ENCODE measurements at places on chromosomes 16 and 17. TPM values are rescaled to one million over a fixed set of nuclear protein-coding genes. Genes with fewer than 3 reads are reported as not detected.

- DNase-seq = no peak
- H3K27me3 ChIP-seq = peaks cover 23% of the 10 kb centered on the region
- no peaks in the 10 kb centered on the region for H3K4me1 ChIP-seq
These were observed 470.2 kb downstream of the PMP22 start for GRCh38 chr17:14794961-14795360.

DNA sequence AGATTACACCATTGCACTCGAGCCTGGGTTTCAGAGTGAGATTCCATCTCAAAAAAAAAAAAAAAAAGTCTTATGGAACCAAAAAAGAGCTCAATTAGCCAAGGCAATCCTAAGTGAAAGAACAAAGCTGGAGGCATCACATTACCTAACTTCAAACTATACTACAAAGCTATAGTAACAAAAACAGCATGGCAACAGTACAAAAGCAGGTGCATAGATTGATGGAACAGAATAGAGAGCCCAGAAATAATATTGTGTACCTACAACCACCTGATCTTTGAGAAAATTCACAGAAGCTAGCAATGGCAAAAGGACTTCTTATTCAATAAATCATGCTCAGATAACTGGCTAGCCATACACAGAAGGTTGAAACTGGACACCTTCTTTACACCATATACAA, 24.7 kb upstream of the CCL2 start:
- DNase-seq = no peak
- no peaks in the 10 kb centered on the region for H3K36me3 ChIP-seq
- H3K4me3 ChIP-seq = no peak overlapping the region
- no peaks in the 10 kb centered on the region for H3K27me3 ChIP-seq
- H3K27ac ChIP-seq = no peak overlapping the region

- H3K4me3 ChIP-seq = no peak overlapping the region
- no peaks in the 10 kb centered on the region for H3K27me3 ChIP-seq
- H3K36me3 ChIP-seq = peaks cover 31% of the 10 kb centered on the region
- H3K4me1 ChIP-seq = no peaks in the 10 kb centered on the region
- no peak for DNase-seq
- H3K27ac ChIP-seq = no peak overlapping the region
These were observed 99.3 kb downstream of the NLK start for GRCh38 chr17:28141773-28142172.

DNA sequence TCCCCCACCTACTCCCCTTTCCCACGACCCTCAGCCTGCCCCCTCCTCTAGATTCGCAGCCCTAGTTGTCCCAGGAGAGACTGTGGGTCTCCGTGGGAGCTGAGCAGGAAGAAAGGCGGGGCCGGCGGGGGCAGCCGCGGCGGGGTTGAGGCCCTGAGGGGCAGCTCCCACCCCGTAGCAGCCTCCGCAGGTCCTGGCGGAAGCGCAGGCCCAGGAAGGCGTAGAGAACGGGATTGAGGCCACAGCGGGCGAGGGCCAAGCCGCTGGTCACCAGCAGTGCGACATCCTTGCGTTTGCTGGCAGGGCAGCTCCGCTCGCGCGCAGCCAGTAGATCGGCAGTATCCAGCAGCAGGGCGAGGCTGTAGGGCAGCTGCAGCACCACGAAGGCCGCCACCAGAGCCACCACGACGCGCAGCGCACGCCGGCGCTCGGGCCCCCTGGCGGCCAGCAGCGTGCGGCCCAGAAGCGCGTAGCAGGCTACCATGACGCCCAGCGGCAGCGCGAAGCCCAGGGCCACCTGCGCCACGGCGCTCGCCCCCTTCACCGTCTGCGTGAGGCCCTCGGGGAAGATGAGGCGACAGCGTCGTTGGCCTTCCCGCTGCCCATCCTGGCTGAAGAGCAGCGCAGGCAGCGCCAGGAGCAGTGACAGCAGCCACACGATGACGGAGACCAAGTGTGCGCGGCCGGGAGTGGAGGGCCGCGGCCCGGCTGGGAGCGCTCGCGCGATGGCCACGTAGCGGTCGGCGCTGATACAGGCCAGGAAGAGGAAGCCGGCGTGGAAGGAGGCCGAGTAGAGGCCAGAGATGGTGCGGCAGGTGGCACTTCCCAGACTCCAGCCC, 1.9 kb downstream of the CCR10 start:
- H3K36me3 ChIP-seq = no peaks in the 10 kb centered on the region
- no peaks in the 10 kb centered on the region for H3K27me3 ChIP-seq
- DNase-seq = peak; percentile 86
- H3K4me3 ChIP-seq = peak overlapping the region; percentile 50

GRCh38 chr16:66175058-66175457, 191.4 kb upstream of the CDH5 start:
- no peaks in the 10 kb centered on the region for H3K4me1 ChIP-seq
- H3K27me3 ChIP-seq = no peaks in the 10 kb centered on the region
- H3K27ac ChIP-seq = no peak overlapping the region
- no peaks in the 10 kb centered on the region for H3K36me3 ChIP-seq

The PRDM7 gene
- polyA plus RNA-seq = not detected

DNA sequence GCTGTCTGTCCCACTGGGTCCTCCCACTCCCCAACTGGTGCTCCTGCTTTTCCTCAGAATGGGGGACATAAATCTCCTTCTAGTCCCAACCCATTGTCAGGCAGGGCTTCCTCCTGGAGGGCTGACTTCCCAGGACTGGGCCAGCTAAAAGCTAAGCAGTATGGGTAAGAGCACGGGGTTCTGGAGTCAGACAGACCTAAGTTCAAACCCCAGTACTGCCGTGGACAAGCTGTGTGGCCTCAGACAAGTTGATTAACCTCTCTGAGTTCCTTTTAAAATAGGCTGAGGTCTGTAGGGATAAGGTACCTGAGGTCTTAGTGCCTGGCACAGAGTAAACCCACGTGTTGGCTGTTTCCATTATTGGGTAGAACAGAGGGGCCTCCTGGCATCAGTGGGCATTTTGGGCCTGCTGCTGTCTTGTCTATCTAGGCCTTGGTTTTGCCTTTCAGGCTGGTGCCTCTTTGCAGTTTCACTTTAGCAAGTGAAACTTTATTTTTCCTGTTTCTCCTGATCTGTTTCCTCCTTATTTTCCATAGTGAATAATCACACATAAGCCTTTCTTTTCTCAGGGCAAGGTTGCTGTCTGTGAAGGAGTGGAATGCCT, 114.6 kb downstream of the PRKCB start:
- no peak for DNase-seq
- H3K4me1 ChIP-seq = no peaks in the 10 kb centered on the region
- H3K27me3 ChIP-seq = no peaks in the 10 kb centered on the region
- H3K27ac ChIP-seq = no peak overlapping the region

DNA sequence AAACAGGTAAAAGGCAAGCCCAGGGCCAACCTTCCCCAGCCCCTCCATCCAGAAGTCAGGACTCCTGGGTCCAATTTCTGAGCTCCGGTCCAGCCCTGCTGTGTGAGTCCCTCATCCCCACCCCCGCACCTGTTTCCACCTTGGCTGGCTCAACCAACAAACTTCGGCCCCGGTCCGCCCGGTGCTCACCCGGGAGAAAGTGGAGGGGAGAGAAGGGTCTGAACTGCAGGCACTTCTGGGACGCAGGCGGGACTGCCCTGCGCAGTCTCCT, 541 bp downstream of the RHBDF2 start:
- peak overlapping the region; percentile 3 for H3K27ac ChIP-seq
- H3K4me1 ChIP-seq = peaks cover 56% of the 10 kb centered on the region
- H3K4me3 ChIP-seq = peak overlapping the region; percentile 65
- no peaks in the 10 kb centered on the region for H3K36me3 ChIP-seq
- DNase-seq = no peak
- H3K27me3 ChIP-seq = no peaks in the 10 kb centered on the region

DNA sequence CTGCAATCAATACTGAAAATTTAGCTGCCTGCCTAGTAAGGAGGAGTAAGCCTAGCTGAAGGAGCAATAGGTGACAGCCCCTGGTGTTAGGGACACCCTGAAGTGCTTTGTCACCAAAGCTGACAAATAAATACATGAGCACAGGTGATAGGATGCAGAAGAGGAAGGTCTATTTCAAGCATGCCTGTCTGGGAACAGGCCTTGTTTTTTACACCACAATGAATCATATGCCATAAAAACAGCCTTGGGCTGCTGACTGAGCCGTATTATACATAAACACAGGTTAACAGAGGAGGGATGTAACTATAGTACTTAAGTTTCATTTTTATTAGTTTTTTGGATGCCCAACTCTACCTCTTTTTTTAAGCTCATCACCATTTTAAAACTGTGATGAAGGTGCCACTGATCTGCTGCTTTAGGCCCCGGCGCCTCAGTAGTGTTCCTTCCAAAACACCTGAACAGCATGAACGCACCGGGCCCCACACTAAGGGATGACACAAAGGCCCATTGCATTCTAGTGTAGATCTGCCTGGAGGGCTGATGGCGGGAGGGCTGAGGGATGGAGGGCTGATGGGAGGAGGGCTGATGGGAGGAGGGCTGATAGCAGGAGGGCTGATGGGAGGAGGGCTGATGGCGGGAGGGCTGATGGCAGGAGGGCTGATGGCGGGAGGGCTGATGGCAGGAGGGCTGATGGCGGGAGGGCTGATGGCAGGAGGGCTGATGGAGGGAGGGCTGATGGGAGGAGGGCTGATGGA, 150.3 kb downstream of the AATF start:
- H3K4me1 ChIP-seq = peaks cover 22% of the 10 kb centered on the region
- H3K4me3 ChIP-seq = no peak overlapping the region
- no peak overlapping the region for H3K27ac ChIP-seq
- peaks cover 16% of the 10 kb centered on the region for H3K36me3 ChIP-seq
- no peak for DNase-seq

DNA sequence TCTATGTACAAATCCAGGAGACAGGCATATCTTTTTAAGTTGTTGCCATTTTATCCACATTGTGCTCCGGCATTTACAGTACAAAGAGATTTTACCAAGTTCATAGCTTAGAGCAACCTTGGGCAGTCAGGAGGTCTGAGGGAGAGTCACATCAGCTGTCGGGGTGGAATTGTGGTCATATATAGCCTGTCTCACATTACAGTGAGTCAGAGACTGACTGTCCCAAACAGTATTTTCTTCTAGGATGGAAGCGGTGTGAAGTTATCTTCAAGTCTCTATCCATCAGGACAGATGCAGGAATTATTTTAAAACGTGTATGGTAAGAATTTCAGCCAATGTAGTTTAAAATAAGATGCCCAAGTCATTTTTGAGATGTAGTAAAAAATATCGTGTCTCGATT, 53.0 kb downstream of the GPRC5B start:
- 0 out of 2 replicates have a peak, but pooled peaks cover 8% of the 10 kb centered on the region for H3K4me1 ChIP-seq
- no peak overlapping the region for H3K4me3 ChIP-seq
- H3K27ac ChIP-seq = peak overlapping the region; percentile 40
- DNase-seq = no peak

The UBN1 gene
- 9.7 TPM for polyA plus RNA-seq

- no peak overlapping the region for H3K4me3 ChIP-seq
- H3K36me3 ChIP-seq = no peaks in the 10 kb centered on the region
- H3K4me1 ChIP-seq = peaks cover 3% of the 10 kb centered on the region
- H3K27me3 ChIP-seq = no peaks in the 10 kb centered on the region
- H3K27ac ChIP-seq = peak overlapping the region; percentile 4
These were observed 1.3 kb upstream of the RDM1 start for GRCh38 chr17:35931794-35932425.

DNA sequence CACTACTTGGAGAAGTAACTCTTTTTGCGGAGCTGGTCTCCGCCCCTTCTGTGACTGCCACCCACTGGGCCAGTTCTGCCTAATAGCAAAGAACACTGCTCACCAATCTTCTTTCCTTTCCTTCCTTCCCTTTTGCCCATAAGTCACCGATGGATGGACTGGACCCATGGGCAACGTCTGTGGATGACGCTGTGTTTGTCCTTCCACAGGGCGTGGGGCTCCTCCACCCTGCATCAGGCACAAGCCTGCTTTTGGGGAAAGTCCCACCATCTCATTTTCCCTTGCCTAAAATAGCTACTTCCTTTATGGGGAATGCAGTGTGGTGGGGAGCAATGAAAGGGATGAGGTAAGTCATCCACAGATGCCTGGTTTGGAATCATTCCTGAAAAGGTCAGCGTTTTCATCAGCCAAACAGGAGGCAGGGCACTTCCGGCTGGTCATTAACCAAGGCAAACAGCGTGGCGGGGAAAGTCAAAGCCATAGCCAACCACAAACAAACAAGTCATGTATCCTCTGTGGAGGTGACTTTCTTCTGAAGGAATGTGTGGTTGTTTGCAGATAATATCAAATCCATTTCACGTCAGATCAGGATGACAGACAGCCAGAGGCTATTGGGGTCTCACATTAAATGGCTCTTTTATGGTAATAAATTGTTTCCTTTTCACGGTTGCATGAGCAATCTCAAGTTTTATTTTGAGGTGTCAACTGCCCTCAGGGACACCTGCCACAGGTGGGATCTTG, 30.7 kb upstream of the MED9 start:
- H3K27ac ChIP-seq = no peak overlapping the region
- no peaks in the 10 kb centered on the region for H3K4me1 ChIP-seq
- H3K27me3 ChIP-seq = no peaks in the 10 kb centered on the region
- no peak for DNase-seq
- no peaks in the 10 kb centered on the region for H3K36me3 ChIP-seq
- H3K4me3 ChIP-seq = no peak overlapping the region

The UMOD gene
- not detected for polyA plus RNA-seq

DNA sequence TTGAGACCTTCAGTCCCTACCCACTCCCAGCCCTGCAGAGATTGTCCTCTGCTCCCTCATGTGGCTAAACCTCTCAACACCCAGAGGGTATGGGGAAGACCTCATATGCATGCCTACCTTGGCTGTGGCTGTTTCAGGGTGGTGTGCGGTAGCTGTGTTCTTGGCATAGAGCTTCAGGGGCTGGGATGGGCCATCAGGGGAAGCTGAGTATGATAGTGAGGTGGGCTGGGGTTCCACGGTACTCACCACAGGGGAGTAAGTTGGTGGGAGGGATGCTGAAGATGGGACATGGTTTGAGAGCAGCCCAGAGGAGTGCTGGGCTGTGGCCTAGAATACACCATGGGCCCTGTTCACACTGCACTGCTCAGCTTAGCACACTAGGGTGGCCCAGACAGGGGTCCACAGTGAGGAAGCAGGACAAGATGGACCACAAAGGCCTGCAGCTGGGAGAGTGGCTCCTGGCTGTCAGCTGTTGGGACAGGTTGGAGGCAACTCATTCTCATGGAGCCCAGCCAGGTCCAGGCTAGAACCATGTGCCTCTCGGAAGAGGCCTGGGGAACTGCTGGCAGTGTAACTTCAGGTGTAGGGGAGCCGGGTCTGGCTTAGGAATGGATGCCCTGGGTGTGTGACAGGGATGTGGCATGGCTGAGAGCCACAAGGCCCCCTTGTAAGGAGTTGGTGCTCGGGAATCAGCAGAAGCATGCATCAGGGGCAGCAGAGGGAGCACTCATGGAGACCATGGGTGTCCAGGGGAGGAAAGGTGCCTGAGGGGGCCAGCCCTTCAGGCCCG, 3.1 kb downstream of the MFAP4 start:
- H3K27ac ChIP-seq = peak overlapping the region; percentile 99
- no peaks in the 10 kb centered on the region for H3K27me3 ChIP-seq
- peaks cover 31% of the 10 kb centered on the region for H3K36me3 ChIP-seq

The HOXB7 gene
- not detected for polyA plus RNA-seq

- H3K4me1 ChIP-seq = no peaks in the 10 kb centered on the region
- H3K4me3 ChIP-seq = no peak overlapping the region
- no peak for DNase-seq
- H3K27me3 ChIP-seq = no peaks in the 10 kb centered on the region
These were observed 287.3 kb upstream of the AXIN2 start for GRCh38 chr17:65848751-65849150.

The KRTAP2-2 gene
- not detected for polyA plus RNA-seq

GRCh38 chr16:85650135-85650843, 37.2 kb downstream of the GSE1 start:
- H3K27me3 ChIP-seq = no peaks in the 10 kb centered on the region
- no peak overlapping the region for H3K27ac ChIP-seq
- no peak overlapping the region for H3K4me3 ChIP-seq

Data from SK-N-SH (cell line).